ENCODE measurements at places on chromosomes 12 and 14.

- no peak for DNase-seq
Measured at GRCh38 chr14:24426912-24427536, 2.4 kb downstream of the CBLN3 start.

DNA sequence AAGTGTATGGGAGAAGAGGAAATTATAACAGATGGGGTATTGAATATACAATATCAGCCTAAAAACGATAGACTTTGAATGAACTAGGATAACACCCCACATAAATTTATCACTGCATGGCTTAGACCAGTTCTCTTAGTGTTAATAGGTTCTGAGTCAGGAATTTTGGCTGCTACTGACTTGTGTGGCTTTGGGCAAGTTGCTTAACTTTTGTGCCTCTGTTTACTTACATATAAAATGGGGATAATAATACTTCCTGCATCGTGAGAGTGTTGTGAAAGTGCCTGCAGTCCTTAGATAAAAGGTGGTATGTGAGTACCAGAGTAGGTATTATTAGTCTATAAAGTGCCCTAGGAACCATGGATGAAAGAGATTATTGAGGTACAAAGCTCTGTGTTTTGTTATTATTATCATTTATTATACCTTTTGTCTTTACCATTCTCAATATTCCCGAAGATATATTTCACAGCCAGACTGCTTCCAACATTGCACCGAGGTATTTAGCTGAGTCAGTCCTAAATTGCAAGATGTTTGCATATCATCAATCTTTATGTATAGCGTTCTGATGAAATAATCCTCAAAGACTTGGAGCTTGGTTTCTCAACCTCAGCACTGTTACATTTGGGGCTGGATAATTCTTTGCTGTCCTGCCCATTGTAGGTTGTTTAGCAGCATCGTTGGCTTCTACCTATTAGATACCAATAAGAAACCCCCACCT lies 2.3 kb upstream of the PAWR start:
- no peak for DNase-seq

DNA sequence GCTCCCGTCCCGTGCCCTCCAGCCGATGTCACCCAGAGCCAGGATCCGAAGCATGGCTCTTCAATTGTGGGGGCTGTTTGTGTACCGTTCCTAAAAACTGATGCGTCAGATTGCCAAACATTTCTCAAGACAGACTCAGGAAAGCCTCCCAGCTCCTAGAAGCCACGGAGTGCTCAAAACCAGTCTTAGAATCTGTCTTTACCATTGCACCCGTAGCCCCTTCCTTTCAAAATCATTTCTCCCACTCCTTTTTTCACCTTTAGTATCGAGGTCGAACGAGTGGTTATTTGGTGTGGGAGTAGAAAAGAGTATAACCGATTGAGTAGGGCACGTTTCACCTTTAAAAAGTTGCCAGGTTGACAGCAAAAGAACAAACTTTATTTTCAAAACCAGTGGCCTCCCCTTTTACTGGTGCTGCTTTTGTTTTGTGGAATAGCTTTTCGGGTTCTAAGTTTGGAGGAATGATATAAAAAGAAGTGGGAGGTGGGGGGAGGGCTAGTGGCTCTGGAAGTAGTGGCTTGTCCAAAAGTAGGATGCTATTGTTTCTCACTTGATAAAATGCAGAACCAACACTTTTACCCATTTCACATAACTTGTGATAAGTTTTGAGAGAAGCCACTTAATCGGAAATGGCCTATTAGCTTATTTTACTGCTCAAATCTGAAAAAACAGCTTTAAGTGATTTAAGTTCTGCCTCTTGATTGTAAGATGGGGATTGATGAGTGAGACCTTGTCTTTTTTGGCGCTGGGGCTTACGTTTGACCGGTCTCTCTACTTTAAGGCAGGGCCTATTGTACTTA lies 803 bp downstream of the STK38L start:
- DNase-seq: no peak

DNA sequence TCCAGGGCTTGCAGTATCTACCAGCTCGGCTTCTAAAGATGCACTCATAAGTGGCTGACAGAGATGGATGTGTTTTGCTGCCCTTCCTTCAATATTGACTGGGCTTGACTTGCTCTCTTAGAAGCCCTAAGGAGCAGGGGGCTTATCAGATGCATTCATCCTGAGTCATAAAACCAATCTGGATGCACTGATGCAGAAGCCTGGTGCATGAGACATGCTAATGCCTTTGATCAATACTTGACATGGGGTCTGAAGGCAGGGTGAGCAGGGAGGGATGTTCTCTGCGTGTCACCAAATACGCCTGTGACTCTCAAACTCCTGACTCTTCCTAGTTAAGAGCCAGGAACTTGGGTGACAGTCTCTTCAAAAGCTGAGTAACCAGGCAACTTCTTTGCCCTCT lies 77.8 kb upstream of the HSPB8 start:
- no peak for DNase-seq

- no peak for DNase-seq
Measured at GRCh38 chr14:38286452-38286851, 30.6 kb upstream of the CLEC14A start.

DNA sequence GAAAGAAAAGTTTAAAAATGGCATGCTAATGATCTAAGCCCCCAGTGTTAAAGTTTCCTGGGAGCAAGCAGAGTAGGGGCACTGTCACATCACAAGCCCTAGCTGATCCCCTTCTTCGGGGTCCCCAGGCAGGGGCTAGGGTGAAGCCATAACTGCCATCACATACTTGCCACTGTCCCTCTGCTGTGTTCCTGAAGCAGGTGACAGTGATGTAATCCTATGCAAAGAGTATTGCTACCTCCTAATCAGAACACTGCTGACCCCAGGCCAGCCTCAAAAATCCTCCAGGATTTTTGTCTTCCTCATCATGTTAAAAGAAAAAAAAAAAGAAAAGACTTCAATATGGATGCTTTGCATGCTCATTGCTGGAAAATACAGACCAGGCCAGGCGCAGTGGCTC lies 1.2 kb upstream of the RFC5 start:
- no peak for DNase-seq

- DNase-seq: no peak
Measured at GRCh38 chr12:57816001-57816854, 2.3 kb downstream of the AVIL start.

DNA sequence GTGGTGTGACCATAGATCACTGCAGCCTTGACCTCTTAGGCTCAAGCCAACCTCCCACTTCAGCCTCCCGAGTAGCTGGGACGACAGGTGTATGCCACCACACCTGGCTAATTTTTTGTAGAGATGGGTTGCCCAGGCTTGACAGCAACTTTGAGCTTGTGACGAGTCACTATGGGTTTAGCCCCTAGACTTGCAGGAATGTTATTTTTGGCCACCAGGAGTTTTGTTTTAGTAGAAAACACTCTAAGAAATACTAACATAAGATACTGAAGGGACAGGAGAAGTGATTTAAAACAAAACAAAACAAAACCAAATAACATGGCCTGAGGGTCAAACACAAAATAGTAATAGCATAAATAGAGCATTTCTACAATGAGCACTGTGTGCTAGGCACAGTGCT lies 26.4 kb downstream of the SETD3 start:
- no peak for DNase-seq

GRCh38 chr14:45902241-45902640 lies 649.2 kb upstream of the MIS18BP1 start:
- DNase-seq: no peak

GRCh38 chr12:71144682-71145081 lies 13.1 kb downstream of the TSPAN8 start:
- no peak for DNase-seq

GRCh38 chr14:60204843-60205774 lies 39.9 kb upstream of the DHRS7 start:
- no peak for DNase-seq

GRCh38 chr12:118822512-118822911 lies 158.8 kb upstream of the SRRM4 start:
- no peak for DNase-seq

- no peak for DNase-seq
Measured at GRCh38 chr14:102573591-102574046, 18.8 kb upstream of the RCOR1 start.

- no peak for DNase-seq
Measured at GRCh38 chr12:88381466-88381865, 198.8 kb downstream of the KITLG start.

- DNase-seq: no peak
Measured at GRCh38 chr12:48285751-48286650, 64.7 kb downstream of the ZNF641 start.

DNA sequence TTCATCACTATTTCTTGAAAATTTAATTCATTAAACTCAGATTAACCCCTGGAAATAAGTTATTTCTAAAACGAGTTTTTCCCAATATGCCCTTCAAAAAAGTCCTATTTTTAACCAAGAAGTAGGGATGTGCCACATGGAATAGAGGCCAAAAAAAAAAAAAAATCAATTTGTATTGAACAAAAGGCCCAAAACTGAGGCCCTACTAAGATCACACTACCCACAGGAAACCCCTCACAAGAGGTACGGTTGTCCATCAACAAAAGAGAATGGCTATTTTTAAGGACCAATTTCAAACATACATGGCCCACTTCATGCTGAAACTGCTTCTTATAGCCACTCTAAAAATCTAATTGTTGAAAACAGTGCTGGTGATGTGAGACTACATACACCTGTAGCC lies 7.5 kb upstream of the BAZ2A start:
- no peak for DNase-seq

DNA sequence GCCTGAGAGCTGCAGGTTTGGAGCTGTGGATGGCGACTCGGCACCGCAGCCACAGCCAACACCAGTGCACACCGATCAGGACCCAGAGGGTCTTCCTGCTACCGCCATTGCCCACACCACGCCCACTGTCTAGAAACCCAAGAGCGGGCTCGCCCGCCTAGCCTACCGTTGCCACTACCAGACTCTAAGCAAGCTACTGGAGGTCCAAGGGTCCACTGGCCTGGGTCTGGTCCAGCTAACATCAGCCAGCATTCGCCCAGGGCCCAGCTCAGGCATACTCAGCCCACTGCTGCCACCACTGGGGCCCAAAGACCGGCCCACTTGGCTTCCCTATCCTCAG lies 30.5 kb upstream of the MON2 start:
- no peak for DNase-seq

DNA sequence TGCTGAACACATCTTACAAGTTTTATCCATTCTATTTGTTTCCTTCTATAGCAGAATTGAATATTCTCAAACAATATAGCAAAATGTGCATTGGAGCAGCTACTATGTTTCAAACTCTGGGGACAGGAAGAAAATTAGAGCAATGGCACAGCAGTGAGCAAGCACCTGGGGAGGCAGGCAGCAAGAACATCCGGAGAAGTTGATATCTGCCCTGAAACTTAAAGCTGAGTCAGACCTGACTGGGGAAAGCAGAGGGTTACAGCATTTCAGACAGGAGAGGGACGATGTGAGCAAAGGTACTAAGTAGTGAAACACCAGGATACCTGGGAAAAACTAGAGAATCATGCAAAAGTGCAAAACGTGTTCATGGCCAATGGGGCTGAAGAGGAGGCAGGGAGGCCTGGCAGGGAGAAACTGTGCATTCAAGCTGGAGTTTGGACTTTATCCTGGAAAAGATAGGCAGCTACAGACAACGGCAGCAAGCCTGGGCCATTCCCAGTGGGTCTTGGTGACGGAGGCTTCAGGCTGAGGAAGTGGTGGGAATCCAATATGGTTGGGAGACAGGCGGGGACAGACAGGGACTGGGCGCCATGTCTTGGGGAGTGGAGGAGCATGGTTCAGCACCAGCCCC lies 118.0 kb upstream of the CDKN3 start:
- no peak for DNase-seq

DNA sequence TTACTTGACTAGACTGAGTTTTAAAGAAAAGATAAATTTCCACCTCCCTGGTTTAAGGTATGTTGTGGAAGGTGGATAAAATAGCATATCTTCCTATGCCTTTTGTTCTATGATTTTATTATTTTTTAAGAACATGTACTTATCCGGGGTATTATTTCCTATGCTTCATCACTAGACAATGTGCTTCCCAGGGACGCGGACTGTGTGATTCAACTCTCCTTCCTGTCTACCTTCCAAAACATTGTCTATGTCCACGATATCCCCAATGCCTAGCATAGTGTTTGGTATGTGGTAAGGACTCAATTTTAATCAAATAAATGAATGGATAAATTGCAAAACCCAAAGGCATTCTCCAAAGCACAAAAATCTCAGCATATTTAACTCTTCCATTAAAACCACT lies 8.3 kb upstream of the CCND2 start:
- no peak for DNase-seq

GRCh38 chr12:117273091-117273490 lies 82.8 kb upstream of the FBXO21 start:
- DNase-seq: no peak

DNA sequence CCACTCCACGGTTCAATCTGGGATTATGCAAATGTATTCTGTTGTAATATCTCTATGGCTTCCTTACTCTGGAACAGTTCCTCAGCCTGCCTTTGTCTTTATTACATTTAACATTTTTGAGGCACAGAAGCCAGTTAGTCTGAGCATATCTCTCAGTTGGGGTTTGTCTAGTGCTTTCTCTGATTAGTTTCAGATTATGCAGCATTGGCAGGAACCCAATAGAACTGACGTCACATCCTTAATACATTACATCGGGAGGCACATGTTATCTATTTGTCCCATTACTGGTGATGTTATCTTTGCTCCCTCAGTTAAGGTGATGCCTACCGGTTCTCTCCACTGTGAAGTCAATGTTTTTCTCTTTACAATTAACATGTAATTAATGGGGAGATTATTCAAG lies 62.4 kb downstream of the PPM1A start:
- DNase-seq: no peak

GRCh38 chr12:19245666-19246065 lies 116.1 kb downstream of the PLEKHA5 start:
- DNase-seq: no peak

GRCh38 chr12:93776581-93777018 lies 99.4 kb downstream of the CRADD start:
- no peak for DNase-seq

DNA sequence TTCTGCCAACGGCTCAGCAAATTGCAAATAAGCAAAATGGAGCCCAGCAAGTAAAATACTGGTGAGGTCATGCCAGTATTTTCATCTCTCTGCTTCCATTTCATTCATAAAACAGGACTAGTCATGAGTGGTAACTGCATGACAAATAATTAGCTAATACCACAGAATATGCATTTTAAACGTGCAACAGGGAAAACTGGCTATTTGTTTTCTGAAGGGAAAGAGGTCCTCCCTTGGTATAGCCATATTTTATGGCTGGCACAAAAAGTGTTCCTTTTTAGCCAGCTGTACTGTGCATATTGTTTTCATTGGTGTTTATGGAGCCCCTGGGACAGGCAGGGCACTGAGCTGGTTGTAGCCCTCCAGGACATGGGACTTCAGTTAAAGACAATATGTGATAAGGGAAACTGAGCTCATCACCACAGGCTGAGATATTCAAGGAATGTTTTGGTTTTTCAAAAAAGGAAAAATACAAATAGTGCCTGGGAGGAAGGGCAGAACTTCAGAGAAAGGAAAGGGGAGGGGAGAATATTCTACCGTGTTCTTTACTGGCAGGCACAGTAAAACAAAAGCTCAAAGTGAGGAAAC lies 26.1 kb upstream of the FOXN3 start:
- DNase-seq: no peak

DNA sequence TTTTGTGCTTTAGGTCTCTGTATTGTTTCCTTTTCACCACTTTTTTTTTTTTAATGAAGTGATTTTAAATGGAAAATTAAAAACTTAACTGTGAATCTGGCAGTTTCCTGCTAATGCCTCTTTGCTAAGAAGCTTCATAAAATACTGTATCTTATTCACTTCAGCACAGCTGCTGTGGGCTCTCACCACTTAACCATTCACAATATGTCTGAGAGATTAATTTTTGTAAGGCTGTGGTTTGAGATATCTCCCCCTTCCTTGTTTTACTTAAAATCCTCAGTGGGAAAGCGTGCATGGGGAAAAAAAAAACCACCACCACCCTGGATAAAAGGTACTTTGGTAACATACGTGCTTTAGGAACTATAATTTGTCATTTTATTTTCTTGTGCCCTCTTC lies 115.9 kb downstream of the ETV6 start:
- no peak for DNase-seq

Data from GM13977 (cell line).